Left ventricle myocardium inferior (tissue), 1 donor: ENCODE measurements at places on chromosomes 2 and 18.
A peak's percentile ranks its signal among the peaks of the same experiment; 100 is the strongest.

DNA sequence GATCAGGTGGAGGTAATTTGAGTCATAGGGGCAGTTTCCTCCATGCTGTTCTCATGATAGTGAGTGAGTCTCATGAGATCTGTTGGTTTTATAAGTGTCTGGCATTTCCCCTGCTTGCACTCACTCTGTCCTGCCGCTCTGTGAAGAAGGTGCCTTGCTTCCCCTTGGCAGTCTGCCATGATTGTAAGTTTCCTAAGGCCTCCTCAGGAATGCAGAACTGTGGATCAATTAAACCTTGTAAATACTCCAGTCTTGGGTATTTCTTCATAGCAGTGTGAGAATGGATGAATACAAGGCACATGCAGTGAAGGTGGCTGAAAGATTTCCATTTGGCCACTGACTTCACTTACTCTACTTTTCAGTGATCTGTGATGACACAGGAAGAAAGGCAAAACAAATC is 133.7 kb downstream of the SH3BP4 start:
- no peak overlapping the region for H3K4me3 ChIP-seq
- peaks cover 18% of the 10 kb centered on the region for H3K4me1 ChIP-seq
- no peaks in the 10 kb centered on the region for H3K36me3 ChIP-seq
- no peak for DNase-seq
- H3K27ac ChIP-seq = no peak overlapping the region

DNA sequence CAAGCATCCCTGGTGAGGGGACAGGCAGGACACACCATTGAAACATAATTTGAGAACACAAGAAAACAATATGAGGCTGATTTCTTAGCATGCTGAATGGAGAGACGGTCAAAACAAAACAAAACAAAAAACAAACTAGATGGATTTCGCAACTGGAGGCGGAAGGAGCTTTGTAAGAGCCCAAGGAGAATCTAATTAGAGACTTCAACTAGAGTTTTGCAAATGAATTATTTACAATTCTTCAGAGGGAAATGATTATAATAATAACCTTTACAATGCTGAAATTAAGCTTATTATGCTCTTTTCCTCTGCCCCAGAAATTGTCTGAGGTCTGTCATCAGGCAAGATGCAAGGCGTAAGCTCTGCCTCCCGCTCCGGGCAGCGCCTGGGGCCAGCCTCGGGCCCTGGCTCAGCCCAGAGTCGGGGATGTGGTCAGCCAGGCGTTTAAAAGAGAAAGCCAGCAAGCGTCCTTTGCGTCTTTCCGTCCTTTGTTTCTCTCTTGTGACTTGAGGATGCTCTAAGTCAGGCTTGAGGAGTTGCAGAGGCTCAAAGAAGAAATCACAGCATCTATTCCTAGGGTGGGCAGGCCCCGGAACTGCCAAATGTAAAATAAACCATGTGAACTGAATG is 139.6 kb downstream of the TWIST2 start:
- H3K4me1 ChIP-seq = no peaks in the 10 kb centered on the region
- H3K27me3 ChIP-seq = peaks cover 66% of the 10 kb centered on the region
- no peak for DNase-seq
- H3K4me3 ChIP-seq = no peak overlapping the region
- no peak overlapping the region for H3K27ac ChIP-seq

DNA sequence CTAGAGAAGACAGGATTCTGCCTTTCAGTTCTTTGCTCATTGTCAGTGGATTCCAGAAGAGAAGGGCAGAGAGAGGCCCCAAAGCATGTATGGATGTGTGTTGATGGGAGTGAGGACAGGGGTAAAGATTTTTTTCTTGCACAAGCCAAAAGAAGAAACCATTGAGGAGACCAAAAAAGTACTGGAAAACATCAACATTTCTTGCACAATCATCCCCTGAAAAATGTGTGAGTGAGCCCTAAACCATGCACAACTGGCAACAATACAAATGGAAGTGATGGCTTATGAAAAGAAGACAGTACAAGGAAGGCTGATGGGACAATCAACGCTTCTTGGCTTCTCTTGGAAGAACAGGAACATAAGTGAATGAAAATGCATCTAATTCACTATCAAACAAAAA is 5.6 kb upstream of the SMAD7 start:
- peaks cover 54% of the 10 kb centered on the region for H3K4me1 ChIP-seq
- no peaks in the 10 kb centered on the region for H3K36me3 ChIP-seq
- no peak overlapping the region for H3K4me3 ChIP-seq
- DNase-seq = no peak
- H3K27ac ChIP-seq = peak overlapping the region; percentile 85

DNA sequence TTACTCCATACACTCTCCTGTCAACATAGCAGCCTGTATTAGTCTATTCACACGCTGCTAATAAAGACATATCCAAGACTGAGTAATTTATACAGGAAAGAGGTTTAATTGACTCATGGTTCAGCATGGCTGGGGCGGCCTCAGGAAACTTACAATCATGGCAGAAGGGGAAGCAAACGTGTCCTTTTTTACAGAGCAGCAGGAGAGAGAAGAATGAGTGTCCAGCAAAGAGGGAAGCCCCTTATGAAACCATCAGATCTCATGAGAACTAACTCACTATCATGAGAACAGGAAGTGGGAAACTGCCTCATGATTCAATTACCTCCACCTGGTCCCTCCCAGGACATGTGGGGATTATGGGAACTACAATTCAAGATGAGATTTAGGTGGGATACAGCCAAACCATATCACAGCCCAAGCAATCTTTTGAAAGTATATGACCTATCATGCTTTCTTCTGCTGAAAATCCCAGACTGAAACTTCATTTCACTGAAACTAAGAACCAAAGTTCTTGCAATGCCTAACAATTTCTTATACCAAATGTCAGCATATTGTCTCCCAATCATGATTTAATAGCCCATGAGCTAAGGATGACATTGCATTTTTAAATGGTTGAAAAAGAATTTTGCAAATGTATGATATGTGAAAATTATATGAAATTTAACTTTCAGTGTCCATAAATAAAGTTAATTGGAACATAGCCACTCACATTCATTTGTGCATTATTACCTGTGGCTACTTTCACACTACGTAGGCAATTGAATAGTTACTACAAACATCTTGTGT is 686.8 kb upstream of the ZEB2 start:
- no peaks in the 10 kb centered on the region for H3K4me1 ChIP-seq
- no peaks in the 10 kb centered on the region for H3K27me3 ChIP-seq
- H3K4me3 ChIP-seq = no peak overlapping the region
- no peak overlapping the region for H3K27ac ChIP-seq
- no peaks in the 10 kb centered on the region for H3K36me3 ChIP-seq

- peak within 1 kb of the TSS; percentile 63 for H3K4me3 ChIP-seq
- H3K4me1 ChIP-seq = peaks cover 13% of the 10 kb centered on the region
- no peak for DNase-seq
- H3K27me3 ChIP-seq = no peaks in the 10 kb centered on the region
- peak within 1 kb of the TSS; percentile 73 for H3K27ac ChIP-seq
- H3K36me3 ChIP-seq = peaks cover 4% of the 10 kb centered on the region
Observed at GRCh38 chr2:201182650-201183364, at the start of gene CASP10. CASP10 (plus strand) TSS chr2:201183141; CDS start chr2:201185778, 2,637 bp downstream.

GRCh38 chr18:46422552-46423055 is 234.4 kb downstream of the LOXHD1 start:
- no peak overlapping the region for H3K4me3 ChIP-seq
- H3K36me3 ChIP-seq = no peaks in the 10 kb centered on the region
- no peak for DNase-seq
- no peaks in the 10 kb centered on the region for H3K27me3 ChIP-seq
- H3K27ac ChIP-seq = no peak overlapping the region
- H3K4me1 ChIP-seq = peaks cover 37% of the 10 kb centered on the region

DNA sequence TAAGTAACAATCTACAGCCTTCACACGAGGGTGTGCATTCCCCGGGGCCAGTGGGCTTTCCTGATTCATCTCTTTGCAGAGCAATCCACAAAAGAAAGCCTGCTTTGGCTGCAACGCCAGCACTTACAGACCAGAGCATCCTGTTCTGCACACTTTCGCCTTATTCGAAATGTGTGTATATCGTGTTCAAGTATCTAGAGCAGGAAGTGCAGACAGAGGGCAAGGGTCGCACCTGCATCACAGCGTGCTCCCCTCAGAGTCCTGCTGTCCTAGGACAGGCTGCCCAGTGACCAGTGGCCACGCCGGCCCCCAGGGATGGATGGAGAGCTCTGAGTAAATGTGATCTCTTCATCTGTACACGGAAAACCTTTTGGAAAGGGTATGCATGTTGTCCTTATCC is 264.3 kb downstream of the ZNF516 start:
- H3K27ac ChIP-seq = no peak overlapping the region
- H3K4me3 ChIP-seq = no peak overlapping the region
- peaks cover 9% of the 10 kb centered on the region for H3K27me3 ChIP-seq

DNA sequence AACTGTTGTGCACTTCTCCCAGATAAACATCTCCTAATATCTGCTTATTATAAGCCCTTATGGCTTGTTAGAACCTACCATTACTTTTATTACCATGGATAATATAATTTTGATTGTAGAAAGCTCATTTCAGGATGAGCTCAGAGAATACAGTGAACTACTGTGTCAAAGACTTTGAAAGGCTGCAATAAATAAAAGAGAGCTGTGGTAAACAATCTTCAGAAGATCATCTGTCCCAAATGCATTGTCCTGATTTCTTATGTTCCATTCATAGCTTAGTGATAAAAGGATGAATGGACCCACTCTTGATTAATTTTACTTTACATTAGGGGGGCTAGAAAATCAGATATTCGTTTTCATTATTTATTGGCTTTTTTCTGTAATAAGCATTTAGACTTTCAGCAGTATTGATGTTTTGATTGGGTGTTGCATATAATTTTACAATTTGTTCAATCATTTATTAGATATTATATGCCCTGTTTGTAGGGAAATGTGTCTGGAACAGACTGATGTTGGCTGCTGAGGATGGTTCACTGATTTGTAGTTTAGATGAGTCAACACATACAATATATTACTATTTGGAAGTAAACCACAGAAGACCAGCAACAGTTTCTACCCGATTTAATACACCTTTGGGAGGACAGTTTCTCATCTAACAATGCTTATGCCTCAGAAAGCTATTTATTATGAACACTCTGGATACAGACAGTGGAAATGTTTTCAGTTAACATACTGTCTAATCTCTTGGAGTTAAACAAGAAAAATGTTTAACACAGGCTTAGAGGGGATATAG is 147.2 kb downstream of the TMEFF2 start:
- H3K36me3 ChIP-seq = no peaks in the 10 kb centered on the region
- H3K27ac ChIP-seq = no peak overlapping the region
- H3K27me3 ChIP-seq = no peaks in the 10 kb centered on the region
- no peaks in the 10 kb centered on the region for H3K4me1 ChIP-seq

DNA sequence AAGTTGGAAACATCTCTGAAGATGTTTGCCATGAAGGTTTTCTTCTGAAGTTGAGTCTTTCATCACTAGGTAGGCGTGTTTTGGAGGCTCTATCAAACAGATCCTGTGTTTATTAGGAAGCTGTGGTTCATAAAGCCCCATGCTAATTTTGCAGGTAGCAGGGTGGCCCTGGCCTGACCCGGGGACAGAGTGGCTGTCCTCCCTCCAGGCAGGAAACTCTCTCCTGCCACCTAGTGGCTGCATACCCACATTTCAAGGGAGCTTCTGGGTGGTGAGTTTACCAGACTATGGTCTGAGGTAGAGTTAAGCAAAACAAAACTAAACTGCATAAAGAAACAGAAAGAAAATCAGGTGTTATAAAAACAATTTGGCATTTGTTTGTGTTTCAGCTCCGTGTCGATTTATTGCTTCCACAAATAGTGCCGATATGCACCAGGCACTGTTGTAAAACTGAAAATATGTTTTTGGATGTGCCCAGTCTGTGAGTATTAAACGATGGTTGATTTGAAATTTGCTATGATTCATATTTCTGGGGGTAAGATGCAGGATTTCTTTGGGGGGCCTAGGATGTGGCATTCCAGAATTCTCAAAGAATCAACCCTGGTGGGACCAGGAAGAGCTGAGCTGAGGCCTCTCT is 26.0 kb upstream of the IL37 start:
- no peak overlapping the region for H3K27ac ChIP-seq
- DNase-seq = peak; percentile 32
- no peaks in the 10 kb centered on the region for H3K36me3 ChIP-seq
- H3K4me3 ChIP-seq = no peak overlapping the region
- no peaks in the 10 kb centered on the region for H3K4me1 ChIP-seq

- no peak for DNase-seq
- no peaks in the 10 kb centered on the region for H3K36me3 ChIP-seq
- no peaks in the 10 kb centered on the region for H3K27me3 ChIP-seq
- no peak overlapping the region for H3K4me3 ChIP-seq
- H3K27ac ChIP-seq = no peak overlapping the region
- H3K4me1 ChIP-seq = no peaks in the 10 kb centered on the region
Observed at GRCh38 chr2:133377021-133377481, 191.2 kb downstream of the NCKAP5 start.

DNA sequence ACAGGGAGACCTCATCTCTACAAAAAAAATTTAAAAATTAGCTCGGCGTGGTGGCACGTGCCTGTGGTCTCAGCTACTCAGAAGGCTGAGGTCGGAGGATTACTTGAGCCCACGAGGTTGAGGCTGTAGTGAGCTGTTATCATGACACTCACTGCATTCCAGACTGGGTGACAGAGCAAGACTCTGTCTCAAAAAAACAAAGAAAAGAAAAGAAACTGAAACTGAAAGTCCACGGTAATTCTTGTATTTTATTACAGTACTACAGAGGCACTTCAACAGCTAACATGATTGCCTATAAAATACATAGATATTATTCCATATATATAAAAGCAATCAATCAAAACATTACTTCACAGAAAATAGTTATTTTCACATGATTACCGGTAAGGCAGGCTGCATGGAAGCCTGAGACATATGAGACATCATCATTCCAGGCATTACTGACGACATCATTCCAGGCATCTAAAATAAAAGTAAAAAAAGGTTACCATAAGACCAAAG is 23.1 kb downstream of the PRPF40A start:
- peak overlapping the region; percentile 56 for H3K27ac ChIP-seq
- H3K4me1 ChIP-seq = peaks cover 21% of the 10 kb centered on the region
- peaks cover 27% of the 10 kb centered on the region for H3K36me3 ChIP-seq
- no peaks in the 10 kb centered on the region for H3K27me3 ChIP-seq

DNA sequence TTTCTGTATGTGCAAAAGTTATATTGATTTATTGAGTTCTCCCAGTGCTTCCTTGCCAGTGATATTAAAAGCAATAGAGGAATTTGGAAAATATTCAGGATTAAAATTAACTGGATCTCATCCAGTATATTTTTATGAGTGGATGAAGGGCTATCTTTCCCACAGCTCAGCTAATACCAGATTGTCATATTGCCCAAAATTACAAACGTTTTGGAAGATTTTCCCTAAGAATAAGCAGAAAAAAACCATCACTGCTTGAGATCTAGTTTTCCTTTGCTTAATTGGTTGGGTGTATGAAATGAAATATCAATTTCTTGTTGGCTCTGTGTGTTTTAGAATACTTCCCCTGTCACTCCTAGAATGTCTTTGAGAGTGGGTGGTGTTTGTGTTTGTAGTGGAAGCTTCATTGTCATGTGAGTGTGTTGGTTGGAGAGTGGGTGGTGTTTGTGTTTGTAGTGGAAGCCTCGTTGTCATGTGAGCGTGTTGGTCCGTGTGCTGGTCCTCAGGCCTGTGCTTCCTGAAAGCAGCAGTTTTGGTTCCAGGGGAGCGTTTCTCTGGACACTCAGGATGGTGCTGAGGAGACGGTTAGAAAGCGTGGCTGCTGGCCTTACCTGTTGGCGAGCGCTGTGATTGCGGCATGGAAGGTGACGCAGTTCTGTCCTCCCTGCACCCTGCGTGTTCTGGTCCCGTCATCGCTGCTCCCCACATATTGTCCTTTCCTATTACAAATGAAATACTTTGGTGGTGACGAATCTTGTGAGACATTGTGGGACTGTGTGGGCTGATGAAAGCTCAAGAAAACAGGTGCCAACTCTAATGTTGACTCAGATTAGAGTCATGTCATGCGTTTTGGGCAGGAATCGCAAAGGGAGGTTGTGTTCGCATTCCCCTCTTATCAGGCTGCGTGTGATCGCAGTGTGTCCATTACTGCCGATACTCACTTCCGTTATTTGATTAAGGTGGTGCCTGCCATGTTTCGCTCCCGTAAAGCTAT is 12.4 kb downstream of the ASB1 start:
- H3K4me1 ChIP-seq = peaks cover 43% of the 10 kb centered on the region
- DNase-seq = no peak
- no peaks in the 10 kb centered on the region for H3K27me3 ChIP-seq
- H3K36me3 ChIP-seq = peaks cover 21% of the 10 kb centered on the region
- peak overlapping the region; percentile 44 for H3K4me3 ChIP-seq
